ENCODE measurements at places on chromosomes 3 and 15. TPM values are rescaled to one million over a fixed set of nuclear protein-coding genes. Genes with fewer than 3 reads are reported as not detected.
A peak's percentile ranks its signal among the peaks of the same experiment; 100 is the strongest.

ITIH4 gene
- polyA plus RNA-seq: 0.89 TPM

SNTN gene
- 0.70 TPM for polyA plus RNA-seq

- peak; percentile 63 for DNase-seq
Observed at GRCh38 chr15:78810362-78811123, 721 bp downstream of the ADAMTS7 start.

DNA sequence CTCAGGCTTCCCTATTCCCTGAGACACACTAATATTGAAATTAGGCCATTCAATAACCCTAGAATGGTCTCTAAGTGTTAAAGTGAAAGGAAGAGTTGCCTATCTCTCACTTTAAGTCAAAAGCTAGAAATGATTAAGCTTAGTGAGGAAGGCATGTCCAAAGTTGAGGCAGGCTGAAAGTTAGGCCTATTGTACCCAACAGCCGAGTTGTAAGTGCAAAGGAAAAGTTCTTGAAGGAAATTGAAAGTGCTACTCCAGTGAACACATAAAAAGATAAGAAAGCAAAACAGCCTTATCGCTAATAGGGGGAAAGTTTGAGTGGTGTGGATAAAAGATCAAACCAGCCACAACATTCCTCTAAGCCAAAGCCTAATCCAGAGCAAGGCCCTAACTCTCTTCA, 117.9 kb upstream of the SPATA12 start:
- DNase-seq: no peak
